ENCODE measurements at places on chromosomes 4 and X.

DNA sequence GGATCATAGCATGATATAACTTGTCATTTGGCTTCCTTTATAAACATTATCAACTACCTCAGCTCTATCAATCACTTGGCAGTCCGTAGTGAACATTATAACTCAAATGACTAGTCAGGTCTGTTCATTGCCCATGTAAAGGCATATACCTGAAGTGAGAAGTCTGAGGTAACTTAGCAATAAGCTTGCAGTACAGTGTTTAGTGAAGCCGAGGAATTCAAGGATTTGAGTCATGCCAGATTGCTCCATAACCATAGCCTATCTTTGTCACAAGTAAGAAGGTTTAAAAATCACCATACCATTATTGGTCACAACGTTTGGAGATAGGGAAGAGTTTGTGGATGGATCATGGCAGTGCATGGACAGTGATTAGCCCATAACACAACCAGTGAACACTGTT lies 41.6 kb downstream of the AR start:
- DNase-seq: no peak

DNA sequence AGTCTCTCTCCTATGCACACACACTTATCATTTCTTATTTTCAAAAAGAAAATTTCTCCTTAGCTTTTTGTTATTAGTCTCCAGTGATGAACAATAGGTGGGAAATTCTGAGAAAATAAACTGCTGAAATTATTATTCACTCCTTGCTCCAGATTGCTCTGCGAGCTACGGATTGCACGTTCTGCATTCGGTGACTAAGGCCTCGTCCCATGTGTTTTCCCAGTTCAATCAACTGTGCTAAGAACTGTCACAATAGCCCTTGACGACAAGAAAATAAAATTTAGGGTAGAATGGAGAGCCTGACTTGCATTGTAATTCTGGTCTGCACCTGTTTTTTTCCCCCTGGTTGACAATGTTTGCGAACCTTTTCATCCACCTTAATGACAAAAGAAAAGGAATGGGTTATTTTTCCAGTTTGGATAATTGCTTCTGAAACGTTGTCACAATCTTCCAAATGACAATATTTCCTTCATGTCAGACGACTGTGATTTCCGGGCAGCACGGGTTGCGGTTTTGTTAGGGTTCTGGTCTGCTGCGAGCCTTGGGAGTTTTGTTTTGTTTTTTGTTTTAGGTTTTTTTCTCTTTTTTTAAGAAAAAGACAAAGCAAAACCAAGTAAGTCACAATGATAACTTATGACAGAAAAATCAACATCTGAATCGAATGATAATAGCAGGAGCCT lies 124.5 kb upstream of the NOCT start:
- DNase-seq: no peak

GRCh38 chrX:70720721-70721120 lies 187.8 kb downstream of the TEX11 start:
- DNase-seq: no peak

DNA sequence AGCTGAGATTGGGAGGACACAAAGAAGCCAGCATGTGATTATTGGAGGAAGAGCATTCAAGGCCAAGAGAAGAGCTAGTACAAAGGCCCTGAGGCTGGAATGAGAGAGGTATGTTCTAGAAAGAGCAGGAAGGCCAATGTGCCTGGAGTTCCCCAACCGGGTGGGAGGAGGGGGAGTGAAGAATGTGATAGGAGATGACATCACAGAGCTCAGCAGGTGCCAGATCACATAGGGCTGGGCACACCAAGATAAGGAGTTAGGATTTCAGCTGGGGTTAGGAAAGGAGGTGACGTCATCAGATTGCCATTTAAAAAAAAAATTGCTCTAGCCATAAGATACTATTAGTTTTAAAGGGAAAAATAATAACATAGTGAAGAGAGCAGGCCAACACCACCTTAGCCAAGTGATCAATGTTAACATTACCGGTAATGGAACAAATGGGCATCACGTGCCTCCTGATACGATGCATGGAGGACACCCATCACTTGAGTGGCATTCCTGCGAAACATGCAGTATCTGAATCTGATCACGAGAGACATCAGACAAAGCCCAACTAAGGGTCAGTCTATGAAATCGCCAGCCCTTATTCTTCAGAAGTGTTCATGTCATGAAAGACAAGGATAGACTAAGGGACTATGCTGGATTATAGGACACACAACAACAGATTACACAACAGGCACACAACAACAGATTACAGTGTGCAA lies 344.3 kb downstream of the BCOR start:
- DNase-seq: no peak

DNA sequence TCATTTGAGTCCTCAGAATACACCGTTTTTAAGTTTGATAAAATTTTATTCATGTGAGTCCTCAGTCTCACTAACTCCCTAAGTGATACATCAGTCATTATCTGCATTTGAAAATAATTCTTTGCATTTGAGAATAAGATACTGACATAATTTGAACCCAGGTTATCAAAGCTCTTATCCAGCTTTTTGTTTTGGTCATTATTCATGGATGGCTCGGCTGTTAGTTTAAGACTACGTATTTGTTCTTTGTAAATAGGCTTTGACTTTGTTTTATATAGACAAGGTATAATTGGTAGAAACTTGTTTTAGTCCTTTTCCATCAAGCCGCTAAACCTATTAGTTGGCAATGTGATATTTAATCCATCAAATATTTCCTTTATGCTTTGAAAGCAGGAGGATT lies 7.9 kb downstream of the SPRY1 start:
- DNase-seq: no peak

DNA sequence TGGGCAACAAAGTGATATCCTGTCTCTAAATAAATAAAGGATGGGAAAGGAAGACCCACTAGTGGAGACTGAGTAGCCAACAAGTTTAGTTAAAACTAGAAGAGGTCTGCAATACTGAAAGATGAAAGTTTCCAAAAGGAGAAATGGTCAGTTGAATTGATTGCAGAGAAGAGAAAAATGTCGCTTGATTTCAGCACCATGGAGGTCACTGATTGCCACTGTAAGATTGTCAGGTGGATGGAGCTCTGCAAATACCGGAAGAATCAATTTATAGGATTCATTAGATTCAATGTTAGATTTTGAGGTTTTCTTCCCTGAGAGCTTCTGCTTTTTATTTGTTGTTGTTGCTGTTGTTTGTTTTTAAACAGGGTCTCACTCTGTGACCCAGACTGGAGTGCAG lies 5.4 kb upstream of the FNIP2 start:
- DNase-seq: no peak

DNA sequence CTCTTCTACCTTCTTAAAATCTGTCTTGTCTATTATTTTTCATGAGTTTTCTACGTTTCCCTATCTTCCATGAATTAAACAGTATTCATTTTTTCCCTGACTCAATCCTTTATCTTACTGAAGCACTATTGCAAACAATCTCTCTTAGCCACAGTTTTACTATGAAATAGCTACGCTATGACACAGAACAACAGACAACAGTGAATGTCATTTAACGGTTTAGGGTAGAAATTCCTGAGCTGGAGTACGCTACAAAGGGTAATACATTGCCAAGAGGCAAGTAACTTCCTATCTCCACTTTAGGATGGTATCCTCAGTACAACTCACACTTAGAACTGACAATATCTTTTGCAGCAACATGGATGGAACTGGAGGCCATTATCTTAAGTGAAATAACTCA lies 552.6 kb downstream of the INPP4B start:
- no peak for DNase-seq

GRCh38 chr4:77699731-77700210 lies 94.2 kb downstream of the CXCL13 start:
- DNase-seq: no peak

GRCh38 chrX:39440799-39441284 lies 639.6 kb downstream of the MID1IP1 start:
- DNase-seq: no peak

GRCh38 chr4:17094159-17094875 lies 195.9 kb upstream of the LDB2 start:
- no peak for DNase-seq

GRCh38 chrX:47218920-47219815 lies 687 bp downstream of the CDK16 start:
- peak; percentile 41 for DNase-seq

DNA sequence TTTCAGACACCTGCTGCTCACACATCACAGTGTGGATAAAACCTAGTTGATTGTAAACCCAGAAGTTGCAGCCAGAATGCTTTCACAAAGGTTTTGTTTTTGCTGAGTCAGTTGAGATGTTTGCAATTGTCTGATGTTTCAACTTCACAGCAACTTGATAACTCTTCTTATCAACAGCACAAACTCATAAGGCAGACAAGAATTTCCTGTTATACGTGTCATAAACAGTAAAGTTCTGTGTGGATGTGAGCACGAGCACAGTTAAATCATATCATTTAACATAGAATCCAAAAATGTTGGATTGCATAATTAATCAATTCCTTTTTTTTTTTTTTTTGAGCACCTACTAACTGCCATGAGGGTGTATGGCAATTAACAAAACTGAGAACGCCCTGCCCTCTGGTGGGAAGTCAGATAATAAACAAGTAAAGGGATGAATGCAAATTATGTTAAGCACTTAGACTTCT lies 512.2 kb downstream of the PDHA2 start:
- no peak for DNase-seq

DNA sequence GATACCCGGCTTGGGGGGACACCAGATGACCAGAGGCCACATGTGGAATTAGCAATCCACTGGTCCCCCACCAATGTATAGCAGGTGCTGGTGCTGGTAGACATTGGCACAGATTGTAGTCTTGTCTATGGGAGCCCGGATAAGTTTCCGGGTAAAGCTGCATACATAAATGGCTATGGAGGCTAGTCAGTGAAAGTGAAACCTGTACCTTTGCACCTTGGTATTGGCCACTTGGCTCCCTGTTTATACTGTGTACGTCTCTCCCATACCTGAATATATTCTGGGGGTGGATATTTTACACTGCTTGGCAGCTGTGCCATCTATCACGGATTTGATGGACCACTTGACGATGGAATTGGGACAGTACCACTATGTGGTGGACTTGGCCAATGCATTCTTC lies 5.6 kb upstream of the TIGD2 start:
- no peak for DNase-seq

- no peak for DNase-seq
Observed at GRCh38 chr4:93764639-93765246, 63.8 kb upstream of the ATOH1 start.

- no peak for DNase-seq
Observed at GRCh38 chr4:119170195-119170594, 34.6 kb downstream of the MYOZ2 start.

DNA sequence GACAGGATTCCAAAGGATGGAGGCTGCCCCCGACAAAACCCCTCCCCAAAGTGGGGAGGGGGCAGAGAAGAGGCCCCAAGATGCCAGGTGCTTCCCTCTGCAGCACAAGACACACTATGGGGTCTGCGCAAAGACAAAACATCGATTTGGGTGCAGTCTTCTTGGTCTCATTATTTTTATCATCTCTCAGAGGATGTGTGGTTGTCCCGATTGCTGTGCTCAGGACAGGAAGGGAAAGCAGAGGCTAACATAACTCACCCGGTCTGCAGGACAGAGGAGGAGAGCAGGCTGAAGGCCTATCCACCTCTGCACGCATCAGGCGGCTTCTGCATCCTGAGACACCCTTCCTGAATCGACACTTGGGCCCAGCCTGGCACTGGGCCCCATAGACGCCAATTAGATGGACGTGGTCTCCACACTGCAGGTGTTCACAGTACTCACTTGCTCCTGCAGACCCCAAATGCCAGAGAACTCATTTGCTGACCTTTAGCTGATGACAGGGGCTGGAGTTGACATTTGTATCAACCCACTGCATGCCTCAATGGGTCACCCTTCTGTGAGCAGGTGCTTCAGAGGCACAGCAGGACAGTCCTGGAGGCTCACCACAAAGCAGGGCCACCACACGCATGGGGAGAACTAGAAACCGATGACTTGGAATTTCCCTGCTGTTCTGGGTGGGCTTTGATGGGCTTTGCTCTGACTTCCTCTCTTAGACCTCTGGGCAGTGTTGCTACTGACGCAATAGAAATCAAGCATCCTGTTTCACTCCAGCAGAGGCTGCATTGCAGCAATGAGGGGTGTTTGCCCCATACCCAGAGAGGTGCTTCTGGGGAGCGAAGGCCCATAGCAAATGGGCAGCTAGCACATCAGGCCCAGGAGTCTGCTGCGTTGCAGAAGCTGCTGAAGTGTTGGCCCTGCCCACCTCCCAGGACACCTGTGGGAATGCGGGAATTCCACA lies 96.3 kb upstream of the ENPP6 start:
- no peak for DNase-seq

Measured in stimulated activated CD4-positive, alpha-beta T cell treated with anti-CD3 and anti-CD28 coated beads, Interleukin-12 subunit alpha, Interleukin-12 subunit beta, amount 100 ng/mL, for 24 hours (primary cell).